HCT116 (cell line): ENCODE measurements at places on chromosomes 7 and 10. TPM values are rescaled to one million over a fixed set of nuclear protein-coding genes. Genes with fewer than 3 reads are reported as not detected.

Gene DNAJC30
- total RNA-seq, result 8.5 TPM

Gene NUTM2E
- 0.15 TPM for total RNA-seq

DNA sequence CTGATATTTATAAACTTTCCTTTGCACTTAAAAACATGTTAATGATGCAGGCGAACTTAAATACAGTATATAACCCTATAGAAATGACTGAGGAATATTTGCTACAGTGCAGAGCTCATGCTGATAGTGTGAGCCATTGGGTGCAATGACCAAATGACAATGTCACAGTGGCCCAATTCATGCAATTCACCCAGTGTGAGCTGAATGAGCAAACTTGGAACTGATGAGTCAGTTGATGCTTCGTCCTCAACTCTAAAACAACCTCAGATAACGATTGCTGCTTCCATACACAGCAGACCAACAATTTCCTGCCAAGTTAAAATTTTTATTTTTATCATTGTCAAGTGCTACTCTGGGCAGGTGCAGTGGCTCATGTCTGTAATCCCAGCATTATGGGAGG is 12.1 kb upstream of the ZC3HAV1L start:
- no peak for DNase-seq

DNA sequence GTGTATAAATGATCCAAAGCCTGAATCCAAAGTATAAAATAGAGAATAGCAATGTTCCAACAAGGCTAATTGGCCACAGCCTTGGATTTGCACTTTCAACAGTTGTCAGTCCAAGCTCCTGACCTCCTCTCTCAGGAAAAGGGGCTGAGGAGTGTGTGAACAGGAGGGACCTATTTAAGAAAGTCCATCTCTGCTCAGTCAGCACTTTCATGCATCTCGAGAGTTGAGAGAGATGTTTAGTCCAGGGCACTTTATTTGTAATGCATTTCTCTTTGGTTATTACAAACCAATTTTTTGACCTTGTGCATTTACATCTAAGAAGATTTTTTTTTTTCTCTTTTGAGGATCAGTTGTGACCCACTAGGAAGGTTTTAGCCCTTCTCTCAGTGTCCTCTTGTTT is 244.2 kb downstream of the CREB5 start:
- DNase-seq, result no peak

DNA sequence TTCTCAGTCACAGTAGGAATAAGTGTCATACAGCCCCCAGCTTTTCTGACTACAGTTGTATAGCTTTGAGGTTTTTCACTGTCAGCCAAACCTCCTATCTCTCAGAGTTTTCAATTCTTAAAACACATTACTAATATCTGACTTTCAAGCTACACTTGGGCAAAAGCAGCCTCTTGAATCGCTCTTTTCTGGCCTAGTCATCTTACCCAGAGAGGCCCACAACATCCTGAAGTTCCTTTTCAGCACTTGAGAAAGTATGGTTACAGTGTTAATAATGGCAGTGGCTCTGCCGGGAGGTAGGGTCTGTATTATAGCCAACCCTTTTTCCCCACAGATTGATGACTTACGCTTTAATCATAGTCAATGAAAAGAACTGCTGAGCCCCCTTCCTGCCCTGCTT is 181.0 kb downstream of the LRRC4 start:
- no peak for DNase-seq

DNA sequence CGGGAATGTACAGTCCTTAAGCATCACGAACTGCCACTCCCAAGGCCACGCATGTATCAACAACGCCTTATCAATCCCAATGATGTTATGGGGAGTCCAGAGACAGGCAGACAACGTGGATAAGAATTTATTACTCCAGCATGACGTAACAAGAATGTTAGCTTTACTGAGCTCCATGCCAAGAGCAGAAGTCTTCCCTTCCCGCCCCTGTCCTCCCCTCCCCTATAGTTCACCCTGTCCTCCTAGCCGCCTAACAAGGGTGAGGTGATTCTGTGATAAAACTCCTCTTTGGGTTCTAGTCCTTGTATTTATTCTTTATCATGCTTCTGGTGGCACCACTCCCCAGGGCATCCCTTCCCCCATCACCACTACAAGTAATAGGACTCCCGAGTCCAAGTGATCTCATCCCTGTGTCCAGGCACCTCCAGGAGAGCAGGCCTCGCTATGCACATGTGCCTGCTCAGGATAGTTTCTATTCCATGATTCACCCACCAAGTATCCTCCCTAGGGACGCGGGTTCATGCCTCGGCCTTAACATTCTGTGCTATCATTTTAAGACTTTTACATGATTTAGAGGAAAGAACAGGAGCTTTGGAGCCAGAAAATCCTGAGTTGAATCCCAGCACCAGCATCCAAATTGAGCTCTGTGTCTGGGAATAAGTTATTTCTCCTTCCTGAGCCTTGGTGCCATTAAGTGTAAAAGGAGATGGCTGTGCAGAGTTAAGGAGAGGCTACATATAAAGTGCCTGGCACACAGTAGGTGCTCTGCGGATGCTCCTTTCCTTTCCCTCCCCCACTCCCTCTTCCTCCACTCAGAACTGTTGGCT is 15.4 kb downstream of the GSDME start:
- no peak for DNase-seq

DNA sequence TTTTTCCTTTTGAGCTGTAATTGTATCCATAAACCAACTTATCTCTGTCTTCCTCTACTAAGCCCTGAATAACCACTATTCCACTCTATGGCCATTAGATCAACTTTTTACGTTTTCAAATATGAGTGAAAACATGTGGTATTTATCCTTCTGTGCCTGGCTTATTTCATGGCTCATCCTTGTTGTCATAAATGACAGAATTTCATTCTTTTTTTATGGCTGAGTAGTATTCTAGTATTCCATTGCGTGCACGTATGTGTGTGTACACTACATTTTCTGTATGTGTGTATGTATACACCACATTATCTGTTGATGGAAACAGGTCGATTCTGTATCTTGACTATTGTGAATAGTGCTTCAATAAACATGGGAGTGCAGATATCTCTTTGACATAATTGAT is 11.1 kb downstream of the CDK1 start:
- DNase-seq, result no peak

DNA sequence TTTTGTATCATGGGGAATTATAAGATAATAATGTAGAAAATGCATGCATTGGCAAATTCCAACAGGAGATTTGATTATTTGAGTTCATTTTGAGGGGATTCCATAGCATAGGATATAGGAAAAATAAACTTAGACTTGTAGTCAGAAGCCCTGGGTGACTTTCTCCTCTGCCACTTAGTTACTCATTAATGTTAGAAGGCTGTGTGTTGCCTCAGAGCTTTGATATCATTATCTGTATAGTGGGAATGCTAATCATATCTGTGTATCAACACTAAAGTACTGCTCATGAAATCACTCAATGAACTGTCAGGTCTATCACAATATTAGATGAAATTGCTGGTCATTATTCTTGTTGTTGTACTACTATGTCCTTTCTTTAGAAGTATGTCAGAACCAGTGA is 23.0 kb upstream of the TEX47 start:
- DNase-seq, result no peak

- DNase-seq, result no peak
Observed at GRCh38 chr7:28201131-28201530, 20.5 kb upstream of the JAZF1 start.

DNA sequence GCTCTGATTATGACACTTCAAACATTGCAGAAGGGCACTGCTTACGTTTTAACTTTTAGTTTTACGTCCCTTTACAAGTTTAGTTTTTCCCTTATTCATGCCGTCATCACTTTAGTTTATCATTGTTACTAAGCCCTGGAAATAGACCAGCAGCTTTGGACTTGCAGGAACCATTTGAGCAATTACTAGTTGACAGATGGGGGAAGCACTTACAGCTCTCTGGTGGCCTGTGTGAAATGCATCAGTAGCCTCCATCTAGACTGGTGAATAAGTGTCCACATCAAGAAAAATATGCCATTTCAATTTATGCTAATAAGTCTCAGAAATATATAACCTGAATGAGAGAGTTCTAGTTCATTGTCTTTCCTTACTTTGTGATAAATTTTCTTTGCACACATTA is 194.9 kb upstream of the GRM3 start:
- no peak for DNase-seq

- DNase-seq, result no peak
Observed at GRCh38 chr7:144565586-144565985, 162.1 kb upstream of the NOBOX start.
